ENCODE measurements at places on chromosomes 7 and 10.

GRCh38 chr10:24652381-24652957 is 71.2 kb downstream of the ARHGAP21 start:
- no peak for DNase-seq

- DNase-seq, result no peak
These were observed 245.1 kb upstream of the AOAH start for GRCh38 chr7:36969376-36969775.

DNA sequence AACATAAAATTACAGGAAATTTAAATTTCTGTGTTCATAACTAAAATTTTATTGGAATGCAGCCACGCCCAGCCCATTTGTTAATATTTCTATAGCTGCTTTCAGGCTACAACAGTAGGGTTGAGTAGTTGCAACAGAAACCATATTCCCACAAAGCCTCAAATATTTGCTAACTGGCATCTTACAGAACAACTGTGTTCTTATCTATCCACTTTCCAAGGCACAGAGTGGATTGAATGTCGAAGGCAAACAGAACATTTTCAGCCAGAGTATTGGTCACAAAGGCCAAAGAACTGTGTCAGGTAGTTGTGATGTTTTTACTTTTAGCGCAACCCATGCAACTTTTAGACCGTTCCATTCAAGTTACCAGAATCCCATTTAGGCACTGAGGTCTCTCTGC is 51.1 kb upstream of the OPN4 start:
- DNase-seq, result no peak

GRCh38 chr7:97117035-97117371 is 495 bp upstream of the SDHAF3 start:
- DNase-seq, result no peak

- DNase-seq, result no peak
These were observed 54.8 kb downstream of the MCU start for GRCh38 chr10:72746426-72747363.

DNA sequence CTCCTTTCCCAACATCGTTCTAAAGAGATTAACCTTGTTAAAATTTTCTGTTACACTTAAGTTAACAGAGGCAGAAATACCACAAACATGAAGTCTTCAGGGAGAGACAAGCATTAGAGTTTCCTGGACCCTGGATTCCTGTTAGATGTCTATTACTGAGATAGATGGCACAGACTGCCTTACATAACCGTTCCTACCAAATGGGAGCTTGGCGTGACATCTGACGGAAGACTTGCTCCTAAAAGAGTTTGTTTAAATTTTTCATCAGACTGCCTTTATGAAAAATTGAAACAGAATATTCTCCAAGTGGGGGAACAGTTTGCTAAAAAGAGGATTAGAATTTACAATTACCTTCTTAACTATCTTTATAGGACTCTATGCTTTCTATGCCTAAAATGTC is 22.7 kb downstream of the ANK3 start:
- no peak for DNase-seq

GRCh38 chr10:107689323-107689722 is 524.8 kb upstream of the SORCS1 start:
- DNase-seq, result no peak

DNA sequence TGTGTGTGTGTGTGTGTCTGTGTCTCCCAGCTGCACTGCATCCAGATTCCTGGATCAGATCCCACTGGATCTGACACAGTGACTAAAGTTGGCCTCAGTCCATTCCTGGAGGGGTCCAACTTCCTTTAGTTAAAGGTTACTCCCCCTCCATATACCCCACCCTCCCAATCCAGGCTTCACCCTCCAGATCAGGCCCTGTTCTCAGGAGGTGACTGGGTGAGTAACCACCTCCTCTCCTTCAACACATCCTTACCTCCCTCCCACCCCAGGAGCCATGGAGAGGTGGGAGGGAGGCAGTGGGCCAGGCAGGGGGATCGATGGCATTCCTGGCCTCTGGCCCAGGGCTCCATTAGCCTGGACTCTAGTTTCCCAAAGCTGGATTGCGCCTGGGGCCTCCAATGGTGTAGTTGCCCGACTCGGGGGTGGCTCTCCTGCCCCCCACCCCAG is 11.3 kb downstream of the KCNIP2 start:
- no peak for DNase-seq

DNA sequence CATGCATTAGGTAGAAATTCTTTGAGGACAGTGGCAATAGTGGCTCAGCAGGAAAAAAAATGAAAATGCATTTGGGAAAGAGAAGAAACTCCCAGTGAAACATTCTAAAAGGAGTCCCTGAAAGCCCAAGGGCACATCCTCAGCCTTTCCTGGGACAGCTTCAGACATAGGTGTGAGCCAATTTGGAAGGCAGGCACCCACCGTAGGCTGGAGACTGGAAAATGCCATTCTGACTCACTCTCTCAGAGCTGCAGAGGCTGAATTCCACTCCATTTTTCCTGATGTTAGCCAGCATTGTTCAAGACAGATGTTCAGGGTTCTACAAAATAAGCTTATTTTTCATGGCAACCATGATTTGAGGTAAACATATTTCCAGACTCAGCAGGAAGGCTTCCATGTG is 379.0 kb upstream of the FZD8 start:
- no peak for DNase-seq

GRCh38 chr10:69957241-69957885 is 95.3 kb upstream of the MACROH2A2 start:
- no peak for DNase-seq

DNA sequence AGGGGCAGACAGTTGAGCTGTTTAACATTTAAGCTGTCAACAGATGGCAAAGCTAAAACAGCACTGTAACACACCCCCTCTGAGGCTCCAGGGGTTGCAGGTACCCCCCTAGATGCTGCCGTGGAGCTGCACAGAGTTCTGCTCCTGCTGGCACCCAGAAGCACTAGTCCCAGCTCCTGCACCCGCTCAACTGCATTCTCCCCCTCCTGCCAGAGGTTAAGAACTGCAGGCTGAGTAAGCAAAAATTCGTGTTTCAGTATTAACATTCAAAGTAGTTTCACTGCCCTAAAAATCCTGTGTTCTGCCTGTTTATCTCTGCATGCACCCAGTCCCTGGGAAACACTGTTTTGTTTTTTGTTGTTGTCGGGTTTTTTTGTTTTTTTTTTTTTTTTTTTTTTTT is 790.8 kb upstream of the KCND2 start:
- DNase-seq, result peak; percentile 32

- no peak for DNase-seq
These were observed 133.8 kb downstream of the NEURL1 start for GRCh38 chr10:103627111-103627892.

DNA sequence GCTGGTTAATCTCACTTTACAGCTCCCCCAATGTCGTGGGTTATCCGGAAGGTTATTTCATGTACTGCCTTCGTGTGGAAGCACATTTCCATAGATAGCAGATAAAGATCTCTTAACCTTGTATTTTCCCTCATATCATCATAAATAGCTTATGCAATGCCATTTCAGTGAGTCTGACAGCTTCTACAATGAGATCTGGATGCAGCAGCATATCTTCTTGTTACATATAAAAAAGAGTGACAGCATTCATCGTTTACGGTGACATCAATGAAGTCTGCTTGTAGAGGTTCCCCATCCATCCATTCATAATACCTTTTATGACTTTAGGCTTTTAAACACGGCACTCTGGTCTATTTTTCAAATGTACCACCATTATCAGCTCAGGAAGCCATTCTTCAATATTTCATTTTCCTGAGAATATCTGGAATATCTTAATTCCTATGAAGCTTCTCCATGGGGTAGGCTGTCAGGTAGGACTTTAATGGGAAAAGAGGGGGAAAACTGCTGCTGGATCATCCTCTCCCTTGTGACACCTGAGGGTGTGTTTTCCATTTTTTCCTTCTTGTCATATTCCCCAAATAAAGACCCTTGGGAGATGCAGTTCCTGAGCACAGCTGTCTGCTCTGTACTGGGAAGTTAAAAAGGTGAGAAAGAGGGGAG is 51.9 kb upstream of the CTBP2 start:
- no peak for DNase-seq

DNA sequence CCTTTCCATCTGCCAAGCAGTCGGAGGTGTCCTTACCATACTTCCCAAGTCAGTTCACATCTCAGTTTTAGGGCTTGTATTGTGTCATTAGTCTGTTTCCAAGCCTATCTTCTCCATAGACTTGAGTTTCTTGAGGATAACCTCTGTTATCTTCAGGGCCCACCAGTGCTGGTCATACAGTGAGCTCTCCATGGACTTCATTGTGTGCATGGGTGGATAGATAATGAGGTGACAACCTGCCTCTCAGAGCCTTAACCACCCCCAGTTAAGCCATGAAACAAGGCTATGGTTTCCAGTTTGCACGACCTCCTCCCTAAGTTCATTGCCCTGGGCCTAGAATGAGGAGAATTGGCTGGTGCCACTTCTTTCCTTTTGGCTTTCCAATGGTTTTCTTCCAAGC is 38.5 kb upstream of the WAC start:
- no peak for DNase-seq

GRCh38 chr7:13117103-13117502 is 429.7 kb downstream of the ARL4A start:
- peak; percentile 20 for DNase-seq

DNA sequence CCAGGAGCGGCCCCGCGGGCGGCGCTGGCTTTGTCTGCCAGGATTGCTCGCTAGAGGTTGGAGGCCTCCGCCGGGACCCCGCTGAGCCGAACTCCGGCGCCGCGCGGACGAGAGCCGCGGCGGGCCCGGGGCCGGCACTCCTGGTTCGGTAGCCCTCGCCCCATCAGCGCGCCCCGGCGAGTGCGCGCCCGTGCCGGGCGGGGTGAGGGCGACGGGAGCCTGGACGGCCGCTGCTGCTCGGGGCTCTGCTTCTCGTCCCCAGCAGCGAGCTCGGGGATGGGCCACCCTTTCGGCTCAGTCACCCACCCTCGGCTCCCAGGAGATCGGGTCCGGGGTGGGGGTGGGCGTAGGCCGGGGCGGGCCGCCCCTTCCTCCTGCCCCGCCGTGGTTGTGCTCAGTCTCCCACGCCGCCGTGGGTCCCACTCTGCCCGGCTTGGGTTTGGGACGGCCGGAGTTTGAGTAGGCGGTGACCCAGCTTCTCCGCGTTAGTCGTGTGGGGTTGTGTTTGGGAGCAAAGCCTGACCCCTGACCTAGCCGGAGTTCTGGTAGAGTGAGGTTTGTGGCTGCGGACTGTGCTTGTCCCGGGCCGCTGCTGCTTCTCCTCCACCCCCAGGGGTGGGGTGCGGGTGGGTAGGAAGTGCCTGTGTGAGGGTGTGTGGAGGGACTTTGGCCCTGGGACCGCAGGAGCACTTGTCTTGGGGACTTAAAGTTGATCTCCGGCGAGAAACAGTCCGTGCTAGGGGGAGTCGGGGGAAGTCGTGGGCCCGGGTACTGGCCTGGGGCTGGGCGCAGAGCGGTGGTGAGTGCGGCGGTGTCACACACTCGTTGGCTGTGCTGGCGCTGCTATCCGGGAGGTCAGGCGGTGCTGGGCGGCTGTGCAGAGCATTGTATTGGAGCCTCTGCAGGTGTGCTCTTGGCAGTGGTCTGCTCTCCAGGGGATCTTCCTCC is 677 bp downstream of the TSPAN14 start:
- no peak for DNase-seq

DNA sequence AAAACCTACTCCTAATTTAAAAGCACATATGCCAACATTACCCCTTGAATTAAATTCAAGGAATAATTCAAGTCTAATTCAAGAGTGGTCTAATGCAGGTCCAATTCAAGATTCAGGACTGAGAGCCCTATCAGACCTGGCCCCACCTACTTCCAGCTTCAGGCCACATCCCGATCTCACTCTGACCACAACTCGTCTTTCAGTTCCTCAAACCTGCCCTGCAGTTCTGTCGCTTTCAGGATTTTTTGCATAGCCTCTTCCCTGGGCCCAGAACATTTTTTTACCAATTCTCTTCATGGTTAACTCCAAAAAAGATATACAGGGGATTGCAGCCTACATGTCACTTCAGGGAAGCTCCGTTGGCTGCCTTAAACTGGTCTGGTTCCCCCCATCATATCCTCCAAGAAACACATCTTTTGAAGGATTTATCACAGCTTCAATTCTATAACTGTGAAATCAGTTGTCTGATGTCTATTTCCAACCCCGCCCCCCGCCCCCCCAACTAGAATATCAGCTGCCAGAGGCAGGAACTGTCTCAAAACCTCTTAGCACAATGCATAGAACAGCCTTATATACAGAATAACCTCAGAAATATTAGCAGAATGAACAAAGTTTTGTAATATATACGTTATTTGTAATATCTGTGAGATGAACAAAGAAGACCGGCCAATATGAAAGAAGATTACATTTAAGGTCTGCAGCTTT is 20.8 kb downstream of the CCDC6 start:
- DNase-seq, result no peak

DNA sequence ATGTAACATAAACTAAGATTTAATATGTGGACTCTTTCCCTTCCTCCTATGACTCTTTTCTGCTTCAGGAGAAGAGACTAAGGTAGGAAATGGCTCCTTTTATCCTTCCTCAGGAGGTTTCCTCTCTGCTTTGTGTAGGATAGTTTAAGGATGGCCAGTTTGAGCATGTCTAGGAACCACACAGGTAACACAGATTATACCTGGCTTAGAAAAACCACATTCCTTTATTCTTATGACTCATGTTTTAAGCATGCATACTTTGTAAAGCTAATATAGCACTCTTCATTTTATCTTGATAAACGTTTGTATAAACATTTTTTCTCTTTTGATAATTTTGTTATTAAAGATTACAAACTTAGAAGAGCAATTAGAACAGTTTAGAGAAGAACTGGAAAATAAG is 57.8 kb downstream of the CYP51A1 start:
- no peak for DNase-seq

GRCh38 chr7:158255156-158255555 is 332.5 kb downstream of the PTPRN2 start:
- no peak for DNase-seq

DNA sequence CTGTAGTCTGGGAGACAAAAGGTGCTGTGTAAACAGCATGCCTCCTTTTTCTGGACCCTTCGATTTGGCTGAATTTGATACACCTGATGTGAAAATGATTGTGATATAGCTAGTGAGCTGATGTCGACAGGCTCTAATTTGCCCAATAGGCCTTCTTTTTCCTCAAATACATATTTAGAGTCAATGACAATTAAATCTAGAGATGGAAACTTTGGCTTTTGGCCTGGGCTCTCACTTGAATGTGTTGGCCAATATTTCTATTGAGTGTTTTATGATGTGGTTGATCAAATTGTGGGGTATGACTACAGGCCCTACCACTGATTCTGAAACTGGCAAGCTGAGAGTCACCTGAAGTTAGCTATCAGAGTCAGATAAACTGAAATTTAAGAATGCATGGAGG is 151.8 kb upstream of the MEOX2 start:
- no peak for DNase-seq

DNA sequence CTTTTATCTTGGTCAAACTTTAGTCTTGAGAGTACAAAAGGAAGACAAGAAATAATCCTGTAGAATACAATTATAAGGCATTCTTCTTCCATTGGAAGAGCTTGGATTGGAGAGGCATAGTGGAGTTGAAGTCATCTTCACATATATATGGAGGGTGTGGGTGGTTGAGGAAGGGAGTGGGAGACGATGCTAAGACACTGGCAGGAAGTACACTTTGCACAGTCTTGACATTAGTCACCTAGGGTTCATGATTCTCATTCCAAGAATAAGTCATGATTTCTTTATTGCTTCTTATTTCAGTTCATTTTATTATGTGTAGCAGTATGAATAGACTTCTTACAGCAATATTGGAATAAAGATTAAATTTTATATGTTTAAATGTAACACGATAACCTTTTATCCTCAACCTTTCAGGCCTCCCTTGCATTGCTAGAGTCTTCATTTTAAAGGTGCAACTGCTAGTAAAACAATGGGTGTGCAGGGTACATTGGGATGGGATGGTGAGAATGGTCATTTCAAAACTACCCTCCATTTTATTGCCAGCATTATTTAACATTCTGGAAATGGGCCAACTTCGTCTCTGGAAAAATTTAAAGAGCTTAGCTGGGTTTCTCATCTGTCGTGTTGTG is 12.3 kb upstream of the SLC26A3 start:
- no peak for DNase-seq

GRCh38 chr10:1643161-1643907 is 94.0 kb downstream of the ADARB2 start:
- DNase-seq, result peak; percentile 52
